ENCODE measurements at places on chromosomes 11 and 22.

GRCh38 chr11:73170140-73170539 lies 28.0 kb upstream of the FCHSD2 start:
- no peak for DNase-seq

- DNase-seq, result no peak
Observed at GRCh38 chr11:112392904-112393303, 132.2 kb upstream of the PLET1 start.

DNA sequence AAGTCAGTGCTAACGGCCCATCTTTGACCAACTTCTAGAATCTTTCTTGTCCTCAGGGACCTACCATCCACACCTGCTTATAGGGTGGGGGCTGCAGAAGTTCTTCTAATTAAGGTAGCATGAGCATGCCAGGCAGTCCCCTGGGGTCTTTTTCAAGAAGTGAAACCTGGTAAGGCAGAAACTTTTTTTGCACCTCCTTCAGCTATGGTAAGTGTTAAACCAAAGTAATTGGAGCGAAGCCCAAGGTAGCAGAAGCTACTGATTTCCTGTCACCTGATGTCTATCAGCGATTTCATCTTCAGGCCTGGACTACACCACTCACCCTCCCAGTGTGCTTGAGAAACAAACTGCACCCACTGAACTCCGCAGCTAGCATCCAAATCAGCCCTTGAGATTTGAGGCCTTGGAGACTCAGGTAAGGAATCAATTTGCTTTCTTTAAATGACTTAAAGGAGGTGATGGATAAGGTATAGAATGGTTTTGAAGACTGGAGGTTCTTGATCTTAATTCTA lies at the start of gene MS4A1:
Gene MS4A1, plus strand, starts transcription at position 317 of the 512 bp plus-strand sequence. CDS start 6,528 bp downstream, outside the sequence.
- DNase-seq, result no peak

DNA sequence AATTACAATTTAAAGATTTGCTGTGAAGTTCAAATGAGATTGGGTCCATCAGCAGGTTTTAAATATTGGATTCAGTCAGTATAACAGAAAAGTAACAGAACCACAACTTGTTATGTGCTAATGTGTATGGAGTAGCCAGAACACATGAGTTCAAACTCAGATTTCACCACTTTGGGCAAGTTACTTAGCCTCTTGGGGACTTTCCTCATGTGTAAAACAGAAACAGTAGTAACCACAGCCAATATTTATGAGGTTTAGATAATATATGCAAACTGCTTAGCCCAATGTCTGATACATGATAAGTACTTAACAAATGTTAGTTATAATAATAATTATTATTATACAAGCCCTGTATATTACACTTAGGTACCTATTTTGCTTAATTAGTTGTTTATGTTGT lies 21.8 kb upstream of the SLC5A12 start:
- no peak for DNase-seq

GRCh38 chr11:11537871-11538270 lies 83.9 kb downstream of the GALNT18 start:
- no peak for DNase-seq

DNA sequence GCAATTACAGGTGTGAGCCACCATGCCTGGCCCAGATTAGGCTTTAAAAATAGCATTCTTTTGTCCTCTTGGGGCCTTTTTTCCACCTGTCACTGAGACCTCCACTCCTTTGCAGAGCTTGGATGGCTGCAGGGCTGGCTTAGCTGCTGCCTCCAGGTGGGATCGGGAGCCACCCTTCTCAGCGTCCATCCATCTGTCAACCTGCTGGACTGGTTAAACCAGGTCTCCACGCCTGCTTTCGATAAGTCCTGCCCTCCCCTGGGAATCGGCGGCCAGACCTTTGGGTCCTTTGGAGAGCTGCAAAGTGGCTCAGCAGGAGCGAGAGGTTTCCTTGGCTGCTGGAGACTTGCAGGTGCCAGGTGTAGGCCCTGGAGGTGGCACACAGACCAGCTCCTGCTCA lies 23.4 kb upstream of the GRAMD4 start:
- no peak for DNase-seq

- no peak for DNase-seq
Observed at GRCh38 chr22:36367479-36367878, 20.3 kb downstream of the MYH9 start.

- DNase-seq, result no peak
Observed at GRCh38 chr11:115980337-115981103, 476.3 kb upstream of the CADM1 start.

DNA sequence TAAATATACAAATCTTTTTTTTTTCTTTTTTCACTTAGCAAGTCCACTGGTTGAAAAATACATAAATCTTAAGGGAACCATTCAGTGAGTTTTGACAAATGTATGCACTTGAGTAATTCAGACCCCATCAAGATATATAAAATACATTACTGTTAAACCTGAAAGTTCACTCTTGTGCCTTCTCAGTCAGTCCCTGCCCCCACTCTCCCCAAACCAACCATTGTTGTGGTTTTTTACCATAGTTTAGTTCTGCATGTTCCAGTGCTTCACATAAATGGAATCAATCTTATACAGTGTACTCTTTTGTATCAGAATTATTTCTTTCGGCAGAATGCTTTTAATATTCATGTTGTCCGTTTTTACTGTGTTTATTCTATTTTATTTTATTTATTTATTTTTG lies 26.1 kb downstream of the RNF214 start:
- no peak for DNase-seq

- no peak for DNase-seq
Observed at GRCh38 chr11:71285111-71285510, 32.7 kb upstream of the SHANK2 start.

DNA sequence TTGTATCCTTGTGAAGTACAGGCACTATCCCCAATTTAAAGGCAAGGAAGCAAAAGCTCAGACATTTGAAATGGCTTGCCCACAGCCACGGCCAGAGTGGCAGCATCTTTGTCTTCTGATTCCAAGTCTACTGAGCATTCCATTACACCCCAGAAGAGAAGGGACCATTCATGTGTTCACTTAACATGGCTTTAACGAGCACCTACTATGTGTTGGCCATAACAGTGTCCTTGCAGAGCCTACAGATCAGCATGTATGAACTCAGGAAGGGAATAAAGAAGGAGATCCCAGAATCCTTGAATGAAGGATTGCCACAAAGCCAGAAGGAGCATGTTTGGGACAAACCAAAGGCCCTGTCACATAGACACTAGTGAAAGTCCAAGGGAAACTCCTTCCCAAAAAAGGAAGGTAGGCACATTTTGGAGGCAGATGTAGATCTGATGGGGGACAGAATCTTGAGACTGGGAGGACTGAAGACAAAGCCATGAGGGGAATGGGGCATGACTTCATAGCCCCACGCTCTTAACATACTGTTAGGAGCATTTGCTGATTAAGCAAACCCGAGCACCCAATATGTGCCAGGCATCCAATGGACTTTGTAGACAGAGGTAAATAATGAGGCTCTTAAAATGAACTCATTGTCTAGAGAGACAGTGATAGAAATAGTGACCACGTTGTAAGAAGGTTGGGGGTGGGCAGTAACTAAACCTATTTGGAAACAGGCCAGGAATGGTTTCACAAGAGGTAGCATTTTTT lies 54.9 kb downstream of the P4HA3 start:
- DNase-seq, result no peak

- no peak for DNase-seq
Observed at GRCh38 chr11:15276621-15277020, 161.9 kb downstream of the INSC start.

DNA sequence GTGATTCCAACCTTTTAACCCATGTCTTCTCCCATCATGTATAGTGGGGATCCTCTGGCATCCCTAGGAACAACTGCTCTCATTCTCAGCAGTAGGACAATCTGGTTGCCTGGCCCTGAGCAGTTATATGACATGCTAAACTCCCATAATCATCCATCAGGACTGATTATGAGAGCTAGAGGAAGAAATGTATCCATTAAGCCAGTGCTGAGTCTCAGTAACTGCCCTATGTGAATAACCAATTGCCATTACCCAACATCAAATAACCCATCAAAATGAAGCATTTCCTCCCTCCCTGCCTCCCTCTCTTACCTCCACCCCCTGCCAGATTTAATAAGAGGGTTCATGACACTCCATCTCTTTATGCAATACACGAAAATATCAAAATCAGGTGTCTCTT lies 277.6 kb downstream of the NXPE2 start:
- DNase-seq, result no peak

DNA sequence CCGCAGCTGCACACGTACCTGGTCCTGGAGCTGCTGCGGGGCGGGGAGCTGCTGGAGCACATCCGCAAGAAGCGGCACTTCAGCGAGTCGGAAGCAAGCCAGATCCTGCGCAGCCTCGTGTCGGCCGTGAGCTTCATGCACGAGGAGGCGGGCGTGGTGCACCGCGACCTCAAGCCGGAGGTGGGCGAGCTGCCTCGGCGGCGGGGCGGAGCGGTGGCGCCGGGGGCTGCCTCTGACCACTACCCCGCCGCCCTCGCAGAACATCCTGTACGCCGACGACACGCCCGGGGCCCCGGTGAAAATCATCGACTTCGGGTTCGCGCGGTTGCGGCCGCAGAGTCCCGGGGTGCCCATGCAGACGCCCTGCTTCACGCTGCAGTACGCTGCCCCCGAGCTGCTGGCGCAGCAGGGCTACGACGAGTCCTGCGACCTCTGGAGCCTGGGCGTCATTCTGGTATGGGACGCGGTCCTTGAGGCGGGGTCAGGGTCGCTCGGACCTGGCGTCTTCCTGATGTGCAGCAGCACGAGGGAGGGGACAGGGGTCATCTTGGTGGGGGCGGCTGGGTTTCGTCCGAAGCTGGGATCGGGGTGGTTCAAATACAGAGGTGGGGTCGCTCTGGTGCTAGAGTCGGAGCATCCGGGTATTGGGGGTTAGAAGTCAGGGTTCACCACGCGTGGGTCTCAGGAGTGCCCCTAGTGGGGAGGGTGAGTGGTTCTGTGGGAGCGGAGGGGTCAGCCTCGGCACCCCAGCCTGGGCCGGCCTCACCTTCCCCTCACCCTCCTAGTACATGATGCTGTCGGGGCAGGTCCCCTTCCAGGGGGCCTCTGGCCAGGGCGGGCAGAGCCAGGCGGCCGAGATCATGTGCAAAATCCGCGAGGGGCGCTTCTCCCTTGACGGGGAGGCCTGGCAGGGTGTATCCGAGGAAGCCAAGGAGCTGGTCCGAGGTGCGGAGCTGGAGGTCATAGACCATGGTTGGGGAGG lies 10.8 kb downstream of the RPS6KA4 start:
- DNase-seq, result no peak

- DNase-seq, result no peak
Observed at GRCh38 chr11:117127171-117127901, 16.8 kb upstream of the PAFAH1B2 start.

GRCh38 chr11:112655371-112655770 lies 305.8 kb upstream of the NCAM1 start:
- DNase-seq, result no peak

- peak; percentile 90 for DNase-seq
Observed at GRCh38 chr22:43385770-43386641, 25.8 kb upstream of the MPPED1 start.

GRCh38 chr22:48553694-48554308 lies 1273.9 kb downstream of the BRD1 start:
- DNase-seq, result no peak

DNA sequence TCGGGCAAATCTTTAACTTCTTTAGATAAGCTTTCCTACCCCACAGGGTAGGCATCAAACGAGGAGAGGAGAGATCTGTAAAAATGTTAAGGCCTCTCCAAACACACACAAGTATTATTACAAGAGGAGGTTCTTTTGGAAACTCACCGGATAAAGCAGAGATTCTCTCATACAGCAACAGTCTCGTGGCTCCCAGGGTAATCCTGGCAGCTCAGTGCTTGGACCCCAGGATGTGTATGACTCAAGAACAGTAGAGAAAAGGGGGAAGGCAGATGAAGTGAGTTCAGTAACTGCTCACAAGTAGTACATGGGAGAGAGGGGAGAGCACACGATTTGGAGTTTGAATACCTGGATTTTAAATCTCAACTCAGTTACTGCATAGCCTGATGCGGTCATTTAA lies 120.9 kb downstream of the FEZ1 start:
- DNase-seq, result no peak

DNA sequence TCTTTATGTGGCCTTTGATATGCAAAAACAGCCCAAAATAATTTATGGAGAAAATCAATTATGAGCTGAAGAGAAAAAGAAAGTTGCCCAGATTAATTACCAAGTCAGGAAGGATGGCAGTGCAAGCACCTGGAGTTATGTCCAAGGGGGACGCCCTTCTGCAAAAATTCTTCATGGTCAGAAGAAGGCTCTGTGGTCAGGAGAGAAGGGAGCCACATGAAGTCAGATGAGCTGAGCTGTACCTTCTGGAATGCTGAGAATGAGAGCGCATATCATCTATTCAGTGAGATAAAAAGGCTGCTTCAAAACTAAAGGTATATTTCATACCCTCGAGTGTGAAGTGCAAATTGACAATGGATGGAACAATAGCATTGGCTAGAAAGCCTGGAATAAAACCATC lies 607.4 kb downstream of the NTM start:
- no peak for DNase-seq

DNA sequence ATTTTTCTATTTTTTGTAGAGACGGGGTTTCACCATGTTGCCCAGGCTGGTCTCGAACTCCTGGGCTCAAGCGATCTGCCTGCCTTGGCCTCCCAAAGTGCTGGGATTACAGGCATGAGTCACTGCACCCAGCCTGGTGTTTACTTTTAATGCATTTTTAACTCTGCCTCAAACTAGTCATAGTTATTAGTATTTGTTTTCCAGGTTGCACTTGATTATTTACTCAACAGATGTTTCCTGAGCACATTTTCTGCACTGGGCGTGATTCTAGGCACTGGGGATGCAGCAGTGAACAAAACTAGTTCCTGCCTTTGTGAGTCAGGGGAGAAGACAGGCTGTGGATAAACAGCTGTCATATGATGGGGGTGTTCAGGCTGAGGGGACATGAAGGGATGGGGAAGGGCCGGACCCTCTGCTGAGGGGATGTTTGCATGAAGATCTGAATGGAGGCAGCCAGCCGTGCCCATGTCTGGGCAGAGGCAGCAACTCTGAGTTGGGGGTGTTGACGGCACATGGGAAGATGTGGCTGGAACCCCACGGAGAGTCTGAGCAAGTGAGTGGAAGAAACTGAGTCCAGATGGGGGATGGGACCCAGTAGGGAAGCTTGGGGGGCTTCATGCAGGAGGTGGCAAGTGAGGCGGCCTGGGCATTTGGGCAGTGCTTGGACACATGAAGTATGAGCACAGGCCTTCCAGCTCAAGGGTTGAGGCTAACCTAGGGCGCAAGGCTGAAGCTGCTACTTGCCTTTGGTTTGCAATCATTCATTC lies 34.4 kb downstream of the MPPED1 start:
- DNase-seq, result no peak

- no peak for DNase-seq
Observed at GRCh38 chr11:85811624-85812023, 683 bp upstream of the SYTL2 start.

- no peak for DNase-seq
Observed at GRCh38 chr11:100778166-100778785, 91.2 kb downstream of the ARHGAP42 start.

GRCh38 chr11:65780770-65781151 lies at the start of gene AP5B1:
Gene AP5B1 (minus strand): TSS chr11:65780976. CDS start chr11:65780591, 385 bp downstream.
- peak; percentile 87 for DNase-seq

- peak; percentile 57 for DNase-seq
Observed at GRCh38 chr11:129374081-129374992, 1.3 kb upstream of the BARX2 start.

Data from activated CD8-positive, alpha-beta memory T cell treated with anti-CD3 and anti-CD28 coated beads, Interleukin-2, amount 50 U/mL, for 48 hours (primary cell).